ENCODE measurements at places on chromosomes 12 and 14.

DNA sequence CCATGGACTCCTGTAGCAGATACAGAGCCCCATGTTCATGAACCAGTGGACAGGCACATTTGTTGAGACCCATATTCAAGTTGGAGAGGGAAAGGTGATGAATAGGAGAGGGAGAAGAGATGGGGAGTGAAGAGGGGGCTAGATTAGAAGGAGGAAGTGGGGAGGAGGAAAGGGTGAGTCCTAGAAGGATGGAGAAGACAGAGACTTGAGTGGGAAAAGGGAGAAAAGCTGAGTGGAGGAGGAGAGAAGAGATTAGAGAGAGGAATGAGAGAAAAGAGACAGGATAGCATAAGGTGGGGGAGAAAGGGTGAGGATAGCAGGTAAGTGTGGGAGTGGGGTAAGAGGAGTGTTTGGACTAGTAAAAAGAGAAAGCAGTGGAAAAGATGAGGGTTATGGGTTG lies 4.9 kb upstream of the ASIC1 start:
- no peak for DNase-seq

DNA sequence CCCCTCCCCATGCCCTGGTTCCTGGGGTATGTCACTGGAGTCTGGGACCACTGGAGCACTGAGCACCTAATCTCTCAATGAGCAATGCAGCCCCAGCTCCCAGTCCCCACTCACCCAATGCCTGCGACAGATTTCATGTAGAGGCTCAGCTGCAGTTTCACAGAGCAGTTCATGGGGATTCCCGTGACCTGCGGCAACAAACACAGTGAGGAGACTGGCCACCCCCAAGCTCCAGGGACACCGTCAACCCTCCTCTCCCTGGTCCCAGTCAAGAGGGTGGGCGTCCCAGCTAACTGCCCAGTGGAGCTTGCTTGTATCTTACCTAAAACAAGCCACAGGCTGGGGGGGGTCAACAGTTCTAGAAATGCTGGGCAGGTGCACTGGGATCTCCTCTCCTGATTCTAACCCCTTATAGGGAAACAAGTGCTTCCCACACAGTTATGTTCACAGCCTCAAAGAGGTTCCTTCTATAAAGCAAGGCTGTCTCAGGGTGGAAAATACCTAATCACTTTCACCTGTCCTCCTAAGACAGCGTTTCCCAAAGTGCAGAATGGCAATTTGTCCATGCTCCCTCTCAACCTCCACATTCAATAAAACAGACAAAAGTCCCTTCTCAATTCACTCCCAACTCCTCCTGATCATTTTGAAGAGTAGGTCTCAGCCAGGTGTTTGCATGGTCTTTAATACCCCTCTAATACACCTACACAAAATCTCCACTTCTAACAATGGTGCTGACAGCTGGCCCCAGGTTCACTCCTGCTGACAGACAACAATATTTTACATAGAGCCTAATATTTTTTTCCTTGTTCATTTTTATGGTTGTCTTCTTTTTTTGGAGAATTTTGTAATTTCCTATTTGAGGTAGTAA lies 68.3 kb downstream of the SCARB1 start:
- no peak for DNase-seq

GRCh38 chr12:106303202-106303820 lies 778 bp downstream of the TCP11L2 start:
- DNase-seq = peak; percentile 78

GRCh38 chr12:114789821-114790220 lies 105.8 kb upstream of the TBX3 start:
- DNase-seq = no peak

- no peak for DNase-seq
These were observed 147.8 kb upstream of the ATP2B1 start for GRCh38 chr12:89856431-89856830.

- no peak for DNase-seq
These were observed 52.2 kb downstream of the LRP6 start for GRCh38 chr12:12214635-12215131.

GRCh38 chr12:6615802-6616201 lies 8.6 kb upstream of the CHD4 start:
- no peak for DNase-seq

GRCh38 chr14:104801520-104802393 lies 856 bp downstream of the ZBTB42 start:
- no peak for DNase-seq

DNA sequence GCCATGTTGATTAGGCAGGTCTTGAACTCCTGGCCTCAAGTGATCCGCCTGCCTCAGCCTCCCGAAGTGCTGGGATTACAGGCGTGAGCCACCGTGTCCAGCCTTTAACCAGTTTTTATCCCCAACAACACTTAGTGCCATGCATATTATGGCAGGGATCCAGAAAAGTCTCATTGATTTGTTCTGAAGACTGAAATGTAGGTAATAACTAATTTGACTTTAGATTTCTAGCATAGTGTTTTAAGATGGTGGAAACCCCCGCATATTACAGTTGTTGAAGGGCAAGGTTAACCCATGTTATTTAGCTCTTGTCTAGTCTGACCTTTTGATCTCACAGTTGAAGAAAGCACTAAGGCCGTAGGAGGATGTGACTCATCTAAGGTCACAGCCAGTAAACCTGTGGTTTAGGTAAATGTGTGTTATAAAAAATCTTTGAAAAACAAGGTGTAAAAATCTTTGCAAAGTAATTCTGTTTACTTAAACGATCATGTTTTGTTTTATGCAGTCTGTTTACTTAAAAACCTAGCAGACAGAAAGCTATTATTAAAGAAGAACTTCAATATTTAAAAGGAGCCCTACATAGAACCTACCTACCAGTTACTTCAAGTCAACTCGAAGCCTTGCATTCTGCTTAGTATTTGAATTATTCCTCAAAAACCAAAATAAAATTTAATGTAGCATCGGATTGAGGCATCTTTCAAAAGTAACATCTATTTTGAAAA lies 24.8 kb downstream of the BICDL1 start:
- no peak for DNase-seq

GRCh38 chr14:43939836-43940235 lies 567.2 kb downstream of the FSCB start:
- no peak for DNase-seq

DNA sequence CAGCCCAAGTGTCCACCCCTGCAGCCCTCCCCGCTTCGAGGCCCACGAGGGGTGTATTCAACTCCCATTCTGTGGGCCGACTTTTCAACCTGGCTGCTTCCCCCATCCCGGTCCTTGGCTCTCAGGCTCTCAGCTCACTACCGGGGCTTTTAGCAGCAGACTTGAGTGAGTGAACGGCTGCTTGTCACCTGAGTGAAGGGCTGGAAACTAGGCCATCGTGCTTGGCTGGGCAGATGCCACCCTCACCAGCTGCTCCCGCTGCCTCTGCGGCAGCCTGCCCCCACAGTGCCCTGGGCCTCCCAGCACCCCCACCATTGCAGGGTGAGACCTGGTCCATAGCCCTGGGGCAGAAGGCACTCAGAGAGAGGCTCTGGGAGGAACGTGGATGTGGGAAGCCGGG lies 59.9 kb downstream of the SLC6A12 start:
- no peak for DNase-seq

DNA sequence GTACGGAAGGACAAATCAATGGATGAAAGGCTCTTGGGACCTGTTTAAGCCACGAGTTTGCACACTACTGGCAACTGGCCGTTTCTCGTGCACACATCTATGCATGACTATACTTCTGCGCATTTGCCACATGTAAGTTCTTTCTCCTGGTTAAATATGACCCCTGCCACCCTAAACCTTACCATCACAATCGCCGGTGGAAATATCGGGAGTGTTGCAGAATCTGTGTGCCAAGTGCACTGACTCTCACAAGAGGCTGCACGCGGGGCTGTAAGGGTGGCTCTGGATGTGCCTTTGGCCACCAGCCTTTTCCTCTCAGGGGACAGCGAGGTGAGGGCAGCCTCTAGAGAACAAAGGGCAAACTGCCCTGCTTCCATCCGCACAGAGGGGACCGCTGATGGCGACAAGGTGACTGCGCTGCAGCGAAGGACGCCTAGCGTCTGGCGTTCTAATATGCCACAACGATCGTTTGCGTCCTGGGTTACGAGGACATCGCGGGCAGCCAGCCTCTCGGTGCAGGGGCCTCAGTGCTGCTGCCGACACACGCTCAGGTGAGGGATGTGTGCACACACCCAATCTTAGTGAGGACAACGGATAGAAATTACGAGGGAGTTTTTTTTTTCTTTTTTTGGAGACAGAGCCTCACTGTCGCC lies 232.2 kb downstream of the PCNX1 start:
- DNase-seq = no peak

DNA sequence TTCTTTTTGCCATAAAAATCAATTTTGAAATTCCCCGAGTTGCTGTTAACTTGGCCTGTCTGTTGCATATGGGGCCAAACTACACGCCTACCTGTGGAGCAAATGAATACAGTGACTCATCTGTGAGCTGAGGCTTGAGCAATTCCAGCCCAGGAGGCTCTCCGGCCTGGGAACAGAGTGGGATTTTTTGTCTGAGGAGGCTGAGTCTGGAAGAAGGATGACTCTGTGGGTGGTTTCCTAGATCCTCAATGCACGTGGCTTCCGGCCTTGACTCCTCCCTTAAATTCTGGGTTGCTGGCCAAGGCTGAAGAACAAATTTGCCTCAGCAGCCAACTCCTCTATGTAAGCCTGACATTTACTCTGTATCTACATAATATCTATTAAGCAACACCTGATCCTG lies 124.1 kb downstream of the SSPN start:
- DNase-seq = no peak

All from nucleus accumbens (tissue), 56 donors.